ENCODE measurements at places on chromosomes 7 and 10.
A peak's percentile ranks its signal among the peaks of the same experiment; 100 is the strongest.

DNA sequence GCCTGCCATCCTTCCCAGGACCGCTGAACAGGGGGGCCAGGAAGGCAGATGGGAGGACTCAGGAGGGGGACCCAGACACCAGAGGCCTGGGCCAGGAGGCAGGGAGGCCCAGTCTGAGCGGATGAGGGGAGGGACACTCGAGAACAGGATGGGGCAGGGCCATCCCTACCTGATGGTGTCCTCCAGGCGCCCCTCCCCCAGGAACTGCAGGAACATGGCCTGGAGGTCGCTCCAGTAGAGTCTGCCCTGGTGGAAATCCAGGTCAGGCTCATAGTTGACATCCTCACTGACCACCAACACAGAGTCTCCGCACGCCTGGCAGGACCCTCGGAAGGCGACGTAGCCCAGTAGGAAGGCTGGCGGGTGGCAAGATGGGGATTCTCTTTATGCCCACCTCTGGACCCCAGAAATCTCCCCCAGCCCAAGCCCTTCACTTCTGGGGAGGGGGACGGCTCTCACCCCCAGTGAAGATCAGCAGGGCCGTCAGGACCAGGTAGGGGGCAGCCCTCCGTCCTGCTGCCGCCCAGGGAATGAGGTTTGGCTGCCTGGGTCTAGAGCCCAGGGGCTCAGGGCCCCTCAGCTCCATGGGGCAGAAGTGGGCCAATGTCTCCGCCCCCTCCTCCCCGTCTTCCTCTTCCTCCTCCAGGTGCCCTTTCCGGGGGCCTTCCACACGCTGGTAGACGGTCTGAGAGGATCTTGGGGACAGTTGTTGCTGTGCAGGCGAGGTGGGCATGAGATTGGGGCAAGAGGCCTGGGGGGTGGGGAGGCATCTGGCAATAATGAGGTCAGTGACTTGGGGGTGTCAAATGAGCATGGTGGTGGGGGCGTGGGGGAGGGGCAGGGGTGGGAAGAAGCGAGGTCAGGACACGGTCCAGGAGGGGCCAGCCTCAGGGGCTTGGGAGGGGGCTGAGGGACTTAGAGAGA is 573 bp downstream of the TFR2 start:
- no peaks in the 10 kb centered on the region for H3K36me3 ChIP-seq
- H3K4me3 ChIP-seq, result no peak overlapping the region
- no peaks in the 10 kb centered on the region for H3K27me3 ChIP-seq

DNA sequence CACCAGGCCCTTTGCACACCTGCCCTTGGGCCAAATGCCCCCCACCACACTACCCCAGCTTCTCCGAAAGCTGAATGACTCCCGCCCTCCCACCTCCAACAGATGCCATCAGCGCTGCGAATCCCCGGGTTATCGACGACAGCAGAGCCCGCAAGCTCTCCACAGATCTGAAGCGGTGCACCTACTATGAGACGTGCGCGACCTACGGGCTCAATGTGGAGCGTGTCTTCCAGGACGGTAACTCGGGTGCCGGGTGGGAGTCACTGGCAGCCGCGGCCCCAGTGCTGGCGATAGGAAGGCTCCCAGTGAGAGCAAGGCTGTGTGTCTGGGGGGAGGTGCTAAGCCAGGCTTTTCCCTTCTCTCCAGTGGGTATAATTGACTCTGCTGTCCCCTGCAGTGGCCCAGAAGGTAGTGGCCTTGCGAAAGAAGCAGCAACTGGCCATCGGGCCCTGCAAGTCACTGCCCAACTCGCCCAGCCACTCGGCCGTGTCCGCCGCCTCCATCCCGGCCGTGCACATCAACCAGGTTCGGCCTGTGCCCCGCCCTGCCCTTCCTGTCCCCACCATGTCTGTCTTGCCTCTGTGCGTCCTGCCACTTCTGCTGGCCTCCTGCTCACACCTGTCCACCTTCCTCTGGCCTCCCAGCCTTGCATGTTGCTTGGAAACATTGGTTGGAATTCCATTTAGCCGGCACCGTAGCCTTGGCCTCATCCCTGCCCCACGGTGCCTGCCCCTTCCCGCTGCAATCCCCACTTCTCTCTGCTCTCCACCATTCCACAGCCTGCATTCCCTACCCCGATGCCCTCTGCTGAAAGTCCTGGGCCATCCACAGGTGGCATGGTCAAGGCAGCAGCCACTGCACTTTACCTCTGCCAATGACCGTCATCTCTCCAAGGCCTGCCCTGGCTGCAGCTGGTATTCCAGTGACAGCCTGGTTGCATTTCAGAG is 32.1 kb downstream of the AGAP3 start:
- H3K27ac ChIP-seq, result no peak overlapping the region
- H3K4me1 ChIP-seq, result peaks cover 22% of the 10 kb centered on the region
- no peak for DNase-seq

DNA sequence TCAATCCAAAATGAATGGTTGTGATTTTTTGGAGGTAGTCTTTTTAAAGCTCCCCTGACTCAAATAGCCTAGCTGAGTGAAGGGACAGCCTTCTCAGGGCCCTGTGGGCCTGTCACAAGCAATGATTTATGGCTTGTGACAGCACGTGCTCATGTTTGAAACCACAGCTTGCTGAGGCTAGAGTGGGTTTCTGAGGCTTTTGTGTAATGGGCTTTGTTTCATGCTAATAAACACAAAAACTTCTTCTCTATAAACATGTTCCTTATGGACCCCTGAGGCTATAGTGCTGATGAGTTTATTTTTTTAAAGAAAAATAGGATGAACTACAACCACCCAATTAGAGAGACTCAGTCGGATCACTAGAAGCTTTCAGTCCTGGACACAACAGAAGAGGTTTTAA is 36.1 kb upstream of the BET1 start:
- no peaks in the 10 kb centered on the region for H3K4me1 ChIP-seq
- H3K36me3 ChIP-seq, result no peaks in the 10 kb centered on the region
- no peak overlapping the region for H3K27ac ChIP-seq

- no peak for DNase-seq
- no peaks in the 10 kb centered on the region for H3K36me3 ChIP-seq
- no peak overlapping the region for H3K27ac ChIP-seq
- H3K27me3 ChIP-seq, result no peaks in the 10 kb centered on the region
Observed at GRCh38 chr10:93488956-93489528, 6.9 kb upstream of the MYOF start.

DNA sequence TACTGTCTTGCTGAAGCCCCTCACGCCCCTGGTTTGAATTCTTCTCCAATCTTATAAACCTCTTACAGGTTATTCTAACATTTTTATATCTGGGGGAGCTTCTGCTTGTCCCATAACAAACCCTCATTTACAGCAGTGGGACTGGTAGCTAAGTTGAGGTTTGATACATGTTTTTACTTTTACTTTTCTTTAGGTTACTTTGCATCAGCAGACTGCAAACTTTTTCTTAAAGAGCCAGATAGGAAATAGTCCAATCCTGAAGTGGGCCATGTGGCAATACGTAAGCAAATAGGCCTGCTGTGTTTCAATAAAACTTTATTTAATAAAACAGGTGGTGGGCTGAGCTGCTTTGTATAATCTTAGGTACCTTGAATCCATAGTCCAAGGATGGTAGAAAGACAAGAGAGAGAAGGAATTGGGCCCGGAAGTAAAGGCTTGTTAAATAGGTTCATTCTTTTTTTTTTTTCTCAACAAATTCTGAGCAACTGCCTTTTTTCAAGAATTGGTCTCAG is 27.3 kb downstream of the RAB18 start:
- no peak for DNase-seq
- no peaks in the 10 kb centered on the region for H3K27me3 ChIP-seq
- H3K4me3 ChIP-seq, result no peak overlapping the region
- no peak overlapping the region for H3K27ac ChIP-seq

GRCh38 chr7:94701555-94701973 is 45.6 kb upstream of the SGCE start:
- H3K27ac ChIP-seq, result peak overlapping the region; percentile 59
- H3K4me1 ChIP-seq, result peaks cover 13% of the 10 kb centered on the region
- no peaks in the 10 kb centered on the region for H3K36me3 ChIP-seq
- no peak for DNase-seq
- no peak overlapping the region for H3K4me3 ChIP-seq
- H3K27me3 ChIP-seq, result no peaks in the 10 kb centered on the region

GRCh38 chr7:21706131-21706530 is 163.3 kb downstream of the DNAH11 start:
- H3K27ac ChIP-seq, result no peak overlapping the region
- no peaks in the 10 kb centered on the region for H3K36me3 ChIP-seq
- H3K27me3 ChIP-seq, result no peaks in the 10 kb centered on the region
- no peak overlapping the region for H3K4me3 ChIP-seq

- no peaks in the 10 kb centered on the region for H3K27me3 ChIP-seq
- H3K4me1 ChIP-seq, result no peaks in the 10 kb centered on the region
- no peak overlapping the region for H3K4me3 ChIP-seq
- DNase-seq, result no peak
- H3K36me3 ChIP-seq, result no peaks in the 10 kb centered on the region
Observed at GRCh38 chr10:133350950-133351329, 3.8 kb downstream of the PRAP1 start.

GRCh38 chr7:106535234-106535932 is 125.6 kb downstream of the CCDC71L start:
- no peaks in the 10 kb centered on the region for H3K36me3 ChIP-seq
- no peaks in the 10 kb centered on the region for H3K4me1 ChIP-seq
- no peak overlapping the region for H3K4me3 ChIP-seq
- no peak for DNase-seq

DNA sequence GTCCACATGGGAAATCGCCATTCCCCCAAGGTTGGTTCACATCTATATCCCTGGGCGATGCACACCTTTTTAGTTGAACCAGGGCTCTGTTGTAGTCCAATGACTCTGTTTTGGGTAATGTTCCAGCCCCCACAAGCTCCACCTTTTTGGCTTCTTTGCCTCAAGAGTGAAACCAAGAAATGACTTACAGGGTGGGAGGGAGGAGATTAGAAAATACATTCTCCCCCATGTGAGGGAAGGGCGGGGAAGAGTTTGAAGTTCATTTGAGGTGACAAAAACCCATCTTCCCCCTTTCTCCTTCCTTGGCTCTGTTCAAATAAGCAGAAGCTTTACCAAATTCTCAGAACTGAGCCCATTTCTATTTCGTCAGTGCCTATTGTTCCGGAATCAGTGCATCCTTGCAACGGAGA is 82.8 kb downstream of the GATA3 start:
- no peak for DNase-seq
- H3K4me3 ChIP-seq, result no peak overlapping the region
- no peaks in the 10 kb centered on the region for H3K27me3 ChIP-seq

- H3K27ac ChIP-seq, result no peak overlapping the region
- no peak overlapping the region for H3K4me3 ChIP-seq
- H3K4me1 ChIP-seq, result peaks cover 3% of the 10 kb centered on the region
- DNase-seq, result no peak
- no peaks in the 10 kb centered on the region for H3K27me3 ChIP-seq
Observed at GRCh38 chr7:8172372-8173354, 89.3 kb downstream of the ICA1 start.

DNA sequence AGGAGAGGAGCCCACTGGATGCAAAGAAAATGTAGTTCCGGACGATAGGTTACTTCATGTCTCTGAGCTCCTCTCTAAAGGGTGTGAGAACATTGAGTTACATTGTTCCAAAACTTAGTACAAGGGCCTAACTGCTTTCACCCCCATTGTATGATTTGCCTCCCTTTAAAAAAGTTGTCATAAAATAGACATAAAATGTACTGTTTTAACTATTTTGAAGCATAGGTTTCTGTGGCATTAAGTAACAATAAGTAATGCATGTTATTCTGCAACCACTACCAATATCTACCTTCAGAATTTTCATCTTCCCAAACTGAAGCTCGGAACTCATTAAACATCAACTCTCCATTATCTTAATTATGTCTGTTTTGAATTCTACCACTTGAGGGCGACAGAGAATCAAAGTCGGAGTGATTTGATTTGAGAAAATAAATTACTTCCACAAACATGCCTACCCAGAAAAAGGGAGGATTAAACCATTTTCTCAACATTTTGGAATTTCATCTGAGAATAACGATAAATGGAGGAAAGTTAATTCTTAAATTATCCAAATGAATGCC is 2.7 kb downstream of the IGFBP1 start:
- no peaks in the 10 kb centered on the region for H3K36me3 ChIP-seq
- no peak overlapping the region for H3K4me3 ChIP-seq
- H3K27me3 ChIP-seq, result no peaks in the 10 kb centered on the region
- DNase-seq, result no peak
- peaks cover 12% of the 10 kb centered on the region for H3K4me1 ChIP-seq
- H3K27ac ChIP-seq, result no peak overlapping the region

DNA sequence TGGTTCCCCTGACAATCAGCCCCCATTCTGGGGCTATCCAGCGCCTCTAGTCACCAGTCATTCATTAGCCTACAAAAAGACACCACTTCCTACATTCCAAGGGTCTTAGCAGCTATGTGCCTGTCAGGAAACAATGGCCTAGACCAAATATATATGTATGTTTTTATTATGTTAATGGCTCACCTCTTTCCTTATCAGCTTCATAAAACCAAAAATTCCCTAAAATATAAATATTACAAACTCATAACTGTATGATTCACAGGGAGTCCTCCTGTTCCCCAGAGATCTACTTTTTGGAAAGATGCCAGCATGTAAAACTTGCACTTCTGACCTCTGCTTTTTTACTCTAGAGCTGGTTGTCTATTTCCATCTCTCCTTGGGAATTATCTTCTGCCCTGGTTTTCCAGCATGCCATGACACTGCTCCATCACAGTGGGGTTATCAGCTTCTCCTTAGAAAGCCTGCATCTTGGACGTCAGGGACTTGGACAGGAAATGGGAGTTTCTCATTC is 79.2 kb downstream of the ABCA13 start:
- H3K4me3 ChIP-seq, result no peak overlapping the region
- no peak overlapping the region for H3K27ac ChIP-seq
- H3K4me1 ChIP-seq, result no peaks in the 10 kb centered on the region
- no peaks in the 10 kb centered on the region for H3K27me3 ChIP-seq

GRCh38 chr7:154532771-154533170 is 470.2 kb downstream of the PAXIP1 start:
- no peaks in the 10 kb centered on the region for H3K36me3 ChIP-seq
- no peak overlapping the region for H3K4me3 ChIP-seq
- no peaks in the 10 kb centered on the region for H3K27me3 ChIP-seq
- no peak overlapping the region for H3K27ac ChIP-seq
- H3K4me1 ChIP-seq, result no peaks in the 10 kb centered on the region

DNA sequence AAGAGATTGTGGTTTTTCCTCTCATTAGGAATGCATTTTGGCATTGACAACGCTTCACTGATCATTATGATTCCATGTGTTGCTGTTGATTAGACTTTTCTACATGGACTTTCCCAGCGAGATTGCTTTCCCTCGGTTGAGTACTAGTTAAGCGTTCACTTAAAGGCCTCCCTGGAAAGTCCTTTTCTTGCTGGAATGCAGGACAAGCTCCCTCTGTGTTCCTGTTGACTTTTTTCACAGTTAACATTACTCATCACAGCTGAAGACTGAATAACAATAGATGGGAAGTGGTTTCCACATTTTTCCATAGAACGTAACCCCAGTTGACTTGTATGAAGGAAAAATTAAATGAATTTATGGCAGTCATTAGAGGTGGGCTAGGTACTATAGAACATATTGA is 2.6 kb upstream of the CAV1 start:
- H3K36me3 ChIP-seq, result no peaks in the 10 kb centered on the region
- H3K4me1 ChIP-seq, result peaks cover 19% of the 10 kb centered on the region
- no peak overlapping the region for H3K4me3 ChIP-seq

All from body of pancreas (tissue), 4 donors.